ENCODE measurements at places on chromosomes 6 and 20. TPM values are rescaled to one million over a fixed set of nuclear protein-coding genes. Genes with fewer than 3 reads are reported as not detected.

SEC63 gene
- polyA plus RNA-seq: 27.4 TPM

DNA sequence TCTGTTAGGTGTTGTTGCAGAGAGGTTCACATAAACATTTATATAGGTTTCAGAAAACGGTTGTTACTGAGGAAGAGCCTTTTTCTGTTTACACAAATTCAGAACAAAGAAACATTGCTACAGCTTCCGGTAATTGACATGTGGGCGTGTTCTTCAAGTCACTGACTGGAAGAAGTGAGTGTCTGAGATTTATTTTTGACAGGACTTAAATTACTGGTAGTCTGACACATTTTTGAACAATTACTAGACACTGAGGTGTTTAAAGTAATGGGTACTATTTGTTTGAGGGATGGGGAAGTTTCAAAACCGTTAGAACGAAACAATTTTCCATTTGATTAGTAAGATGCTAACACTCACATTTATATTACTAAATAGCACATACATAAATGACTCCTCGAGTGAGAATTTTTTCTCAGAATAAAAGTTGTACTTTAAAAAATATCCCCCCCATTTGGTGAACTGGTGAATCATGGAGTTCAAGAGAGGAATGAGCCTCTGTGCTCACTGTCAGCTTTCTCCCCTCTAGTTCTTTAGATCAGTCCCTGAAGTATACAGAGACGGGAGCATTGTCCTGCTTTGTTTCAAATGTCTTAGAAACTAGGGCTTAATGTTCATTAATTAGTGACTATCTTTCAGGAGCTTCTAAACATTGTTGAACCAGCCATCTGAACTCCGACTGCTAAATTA, 98.7 kb downstream of the TSHZ2 start:
- no peak for DNase-seq

DNA sequence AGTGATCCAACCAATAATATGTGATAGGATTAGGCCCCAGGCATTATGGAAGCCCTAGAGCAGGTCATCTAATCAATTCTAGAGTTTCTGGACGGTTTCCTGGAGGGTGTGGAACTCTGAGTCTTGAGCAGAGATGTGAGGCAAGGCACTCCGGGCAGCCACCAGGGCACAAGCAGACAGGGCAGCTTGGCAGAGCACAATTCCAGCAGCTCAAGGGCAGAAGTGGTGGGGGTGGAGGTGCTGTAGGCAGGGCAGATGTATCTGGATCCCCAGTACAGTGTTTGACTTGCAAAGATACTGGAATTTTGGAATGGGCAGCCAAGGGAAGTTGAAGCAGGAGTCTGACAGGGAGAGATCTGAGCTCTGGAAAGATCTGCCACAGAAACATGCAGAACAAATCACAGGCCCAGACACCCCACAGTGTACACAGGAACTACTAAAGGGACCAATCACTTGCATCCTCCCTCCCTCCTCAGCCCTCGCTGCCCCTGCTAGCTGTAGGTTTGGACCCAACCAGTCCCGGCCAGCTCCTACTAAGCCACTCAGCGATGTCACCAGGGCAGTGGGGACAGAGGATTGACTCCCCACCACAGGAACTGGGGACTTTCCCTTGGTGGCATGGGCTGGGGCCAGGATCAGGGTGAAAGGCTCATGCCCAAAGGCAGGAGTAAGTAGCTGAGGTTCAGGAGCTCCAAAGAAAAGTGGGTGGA, 47.0 kb downstream of the TFEB start:
- DNase-seq: peak; percentile 23

DNA sequence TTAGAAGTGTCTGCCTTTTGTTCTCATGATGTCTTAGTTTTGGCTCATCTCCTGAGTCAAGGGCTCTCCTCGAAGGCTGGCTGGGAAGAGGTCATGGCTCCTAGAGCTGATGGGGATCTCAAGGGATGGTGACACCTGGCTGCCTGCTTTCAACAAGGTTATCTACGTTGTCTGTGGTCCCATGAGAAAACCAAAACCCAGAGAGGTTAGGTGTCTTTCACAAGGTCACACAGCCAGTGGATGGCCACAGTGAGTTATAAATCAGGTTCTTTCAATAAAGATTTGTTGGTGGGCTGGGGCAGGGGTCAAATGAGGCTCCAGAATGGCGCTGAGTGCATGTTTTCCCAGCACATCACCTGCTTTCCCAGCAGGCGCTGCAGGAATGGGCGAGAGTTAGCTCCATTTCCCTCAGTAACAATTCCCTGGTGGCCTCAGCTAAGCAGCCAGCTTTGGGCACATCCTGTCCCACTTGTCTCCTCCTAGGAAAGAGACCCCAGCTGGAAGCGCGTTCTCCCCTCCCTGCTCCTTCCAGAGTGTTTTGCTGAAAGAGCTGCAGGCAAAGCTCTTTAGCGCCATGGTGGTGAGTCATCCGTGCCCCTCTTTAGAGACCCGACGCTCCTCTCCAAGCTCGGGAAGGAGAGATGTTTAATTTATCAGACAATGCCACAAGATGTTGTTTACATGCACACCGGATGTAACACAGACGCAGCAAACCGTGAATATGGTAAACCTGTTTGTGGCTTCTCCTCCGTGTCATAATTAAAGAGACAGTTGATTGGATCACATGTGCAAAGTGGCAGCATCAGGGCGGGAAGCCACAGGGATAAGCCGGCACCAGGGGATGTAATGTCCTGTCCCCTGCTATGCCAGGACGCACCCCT, 109.7 kb downstream of the LRFN2 start:
- DNase-seq: no peak

CST9L gene
- not detected for polyA plus RNA-seq

- no peak for DNase-seq
Observed at GRCh38 chr20:55761797-55762196, 243.5 kb downstream of the CBLN4 start.

GRCh38 chr6:7974938-7975763, 64.6 kb upstream of the TXNDC5 start:
- peak; percentile 75 for DNase-seq

GRCh38 chr6:152750694-152751093, at the start of gene VIP:
VIP (plus strand) TSS chr6:152750797; CDS start chr6:152752178, 1,381 bp downstream.
- DNase-seq: no peak

DNA sequence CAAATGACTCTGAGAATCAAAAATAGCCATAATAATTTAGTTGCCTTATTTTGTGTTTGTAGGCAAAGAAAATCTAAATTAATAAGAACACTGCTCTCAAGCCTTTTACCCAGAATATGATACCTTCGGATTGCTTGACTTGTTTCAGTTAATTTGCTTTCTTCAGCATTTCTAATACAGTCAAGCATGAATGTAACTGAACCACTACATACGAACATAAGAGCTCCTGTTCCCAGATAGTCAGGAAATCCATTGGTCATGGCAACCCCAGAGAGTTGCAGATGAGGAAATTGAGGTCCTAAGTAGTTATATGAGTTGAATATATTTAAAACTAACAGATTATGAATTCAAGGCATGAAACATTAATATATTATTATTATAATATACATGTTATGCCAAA, 2.9 kb downstream of the FRK start:
- no peak for DNase-seq

HTR1E gene
- polyA plus RNA-seq: not detected

GRCh38 chr6:149566410-149567193, 427 bp downstream of the GINM1 start:
- DNase-seq: peak; percentile 34

DNA sequence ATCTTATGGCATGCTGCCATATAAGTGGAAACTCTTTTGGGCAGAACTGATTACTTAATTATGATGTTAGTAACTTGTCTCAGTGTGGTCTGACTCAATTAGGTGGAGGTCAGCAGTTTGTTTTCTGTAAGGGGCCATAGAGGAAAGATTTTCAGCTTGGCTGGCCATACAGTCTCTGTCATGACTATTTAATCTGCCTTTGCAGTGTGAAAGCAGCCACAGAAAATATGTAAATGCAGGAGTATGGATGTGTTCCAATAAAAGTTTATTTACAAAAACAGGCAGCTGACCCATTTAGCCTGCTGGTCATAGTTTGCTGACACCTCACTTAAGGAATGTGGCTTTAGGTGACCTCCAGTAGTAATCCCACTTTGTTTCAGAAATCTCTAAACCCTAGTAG, 700.7 kb downstream of the EPM2A start:
- no peak for DNase-seq

DNA sequence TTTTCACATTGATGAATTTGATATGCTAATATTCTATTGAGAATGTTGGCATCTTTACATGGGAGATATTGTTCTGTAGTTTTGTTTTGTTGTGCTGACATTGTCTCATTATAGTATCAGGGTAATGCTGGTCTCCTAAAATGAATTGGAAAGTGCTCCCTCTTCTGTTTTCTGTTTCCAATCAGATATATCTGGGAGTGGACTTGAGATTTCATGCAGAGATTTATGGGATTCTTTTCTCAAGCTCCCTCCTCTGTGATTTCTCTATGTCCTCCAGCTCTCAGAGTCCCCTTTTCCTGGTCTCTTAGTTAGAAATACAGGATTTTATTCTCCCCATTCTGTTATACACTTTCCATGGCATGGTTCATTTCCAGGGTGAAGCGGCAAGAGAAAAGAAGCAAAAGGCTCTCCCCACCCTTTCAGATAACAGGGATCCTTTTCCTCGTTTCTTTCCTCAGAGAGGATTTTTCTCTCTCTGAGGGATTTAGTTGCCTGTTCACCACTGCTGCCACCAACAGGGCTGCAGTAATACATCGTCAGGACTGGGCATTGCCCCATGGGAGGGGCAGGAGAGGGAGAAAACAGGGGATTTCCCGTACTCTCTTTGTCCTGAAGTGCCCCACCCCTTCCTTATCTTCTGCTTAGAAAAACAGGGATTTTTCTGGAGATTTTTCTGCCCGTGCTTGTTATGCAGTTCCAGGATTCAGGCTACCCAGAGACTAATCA, 59.3 kb upstream of the STMND1 start:
- peak; percentile 17 for DNase-seq

- DNase-seq: no peak
Observed at GRCh38 chr6:31775184-31775583, 1.9 kb downstream of the VWA7 start.

GRCh38 chr6:6790891-6791290, 202.4 kb downstream of the LY86 start:
- DNase-seq: no peak

CLPSL2 gene
- not detected for polyA plus RNA-seq

- DNase-seq: no peak
Observed at GRCh38 chr20:13625304-13625979, 13.3 kb downstream of the TASP1 start.

DNA sequence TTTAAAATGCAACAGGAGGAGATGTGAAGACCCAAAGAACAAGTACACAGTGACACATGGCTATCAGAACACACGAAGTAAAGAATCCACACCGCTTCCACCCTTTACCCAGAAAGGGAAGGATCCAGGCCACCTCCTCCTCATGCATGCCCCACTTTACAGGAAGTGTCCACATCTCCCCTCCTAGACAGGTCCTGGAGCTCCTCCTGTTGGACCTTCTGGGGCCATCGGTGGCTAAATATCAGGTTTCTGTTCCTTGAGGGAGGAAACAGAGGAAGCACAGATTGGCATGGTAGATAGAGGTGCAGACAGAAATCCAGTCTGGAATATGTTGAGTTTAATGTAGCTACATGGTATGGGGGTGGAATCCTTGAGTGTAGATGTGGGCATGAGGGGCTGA, 10.9 kb downstream of the NINL start:
- DNase-seq: no peak

DNA sequence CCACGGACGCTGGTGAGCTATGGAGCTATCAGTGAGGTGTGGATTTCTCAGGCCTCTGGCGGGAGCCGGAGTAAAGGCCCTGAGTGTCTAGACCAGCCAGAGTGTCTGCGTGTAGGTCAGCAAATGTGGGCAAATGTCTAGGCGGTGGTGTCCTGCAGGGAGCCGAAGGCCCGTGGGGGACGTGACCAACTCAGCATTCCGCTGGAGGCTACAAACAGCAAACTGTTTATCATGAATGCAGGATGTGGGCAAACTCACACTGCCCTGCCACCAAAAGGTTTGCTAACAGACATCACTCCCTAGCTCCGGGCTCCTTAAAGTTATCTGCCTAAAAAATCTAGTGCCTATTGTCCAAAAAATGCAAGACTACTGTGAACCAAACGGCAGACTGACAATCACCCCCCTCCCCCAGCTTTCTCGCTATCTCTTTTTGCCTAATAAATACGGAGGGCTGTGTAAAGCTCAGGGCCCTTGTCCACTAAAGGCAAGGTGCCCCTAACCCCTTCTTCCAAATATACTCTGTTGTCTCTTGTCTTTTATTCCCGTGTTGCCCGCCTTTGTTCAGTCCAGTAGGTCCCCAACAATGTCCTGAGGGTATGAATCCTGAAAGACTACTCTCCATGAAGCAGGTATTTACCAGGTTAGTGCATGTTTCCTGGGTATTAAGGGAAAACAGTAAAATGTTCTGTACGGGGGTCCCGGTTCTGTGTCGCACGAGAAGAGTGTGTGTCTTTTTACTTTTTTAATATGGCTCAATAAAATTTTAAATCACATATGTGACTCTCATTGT, 29.0 kb upstream of the AFDN start:
- DNase-seq: no peak

- no peak for DNase-seq
Observed at GRCh38 chr6:73612611-73613010, 41.2 kb downstream of the SLC17A5 start.

DNA sequence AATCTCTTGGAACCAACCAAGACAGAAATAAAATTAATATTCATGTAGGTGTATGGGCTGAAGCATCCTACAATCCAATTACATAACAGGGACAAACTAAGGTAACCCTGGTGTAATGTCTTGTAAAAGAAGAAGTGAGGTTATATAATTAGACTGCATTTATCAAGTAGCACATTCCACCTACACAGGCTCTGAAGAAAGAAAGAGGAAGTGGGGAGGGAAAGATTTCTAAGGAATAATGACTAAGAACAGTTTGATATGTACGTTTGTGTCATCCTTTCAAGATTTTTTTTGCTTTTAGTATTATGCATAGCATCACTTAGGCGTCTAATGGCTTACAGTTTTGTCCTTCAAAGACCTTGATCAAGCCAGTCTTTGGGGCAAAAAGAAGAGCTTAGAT, 139.7 kb downstream of the PLCB1 start:
- DNase-seq: no peak

DNA sequence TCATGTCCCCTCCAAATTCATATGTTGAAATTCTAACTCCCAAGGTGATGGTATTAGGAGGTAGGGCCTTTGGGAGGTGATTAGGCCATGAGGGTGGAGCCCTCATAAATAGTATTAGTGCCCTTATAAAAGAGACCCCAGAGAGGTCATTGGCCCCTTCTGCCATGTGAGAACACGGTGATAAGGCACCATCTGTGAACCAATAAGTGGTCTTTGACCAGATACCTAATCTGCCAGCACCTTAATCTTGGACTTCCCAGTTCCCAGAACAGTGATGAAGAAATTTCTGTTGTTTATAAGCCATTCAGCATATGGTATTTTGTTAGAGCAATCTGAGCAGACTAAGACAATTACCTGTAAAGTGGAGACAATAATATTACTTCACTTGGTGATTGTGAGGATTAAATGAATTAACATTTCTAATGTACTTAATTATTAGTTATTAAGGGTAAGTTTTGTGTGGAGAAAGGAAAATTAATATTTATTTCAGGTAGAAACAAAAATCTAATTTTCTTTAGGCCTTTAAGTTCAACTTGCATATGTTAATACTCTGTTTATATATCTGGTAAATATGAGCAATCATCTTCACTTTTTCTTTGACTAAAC, 7.1 kb downstream of the RNF182 start:
- no peak for DNase-seq

Measured in heart right ventricle (tissue), 16 donors.